ENCODE measurements at places on chromosomes 1 and 21.

GRCh38 chr21:16606271-16606670 lies 876.5 kb downstream of the USP25 start:
- no peaks in the 10 kb centered on the region for H3K36me3 ChIP-seq
- no peak overlapping the region for H3K4me3 ChIP-seq
- no peak overlapping the region for H3K27ac ChIP-seq
- no peaks in the 10 kb centered on the region for H3K27me3 ChIP-seq
- DNase-seq, result no peak

- peaks cover 10% of the 10 kb centered on the region for H3K4me1 ChIP-seq
- no peak overlapping the region for H3K4me3 ChIP-seq
- no peak for DNase-seq
- H3K36me3 ChIP-seq, result no peaks in the 10 kb centered on the region
- H3K27ac ChIP-seq, result no peak overlapping the region
- no peaks in the 10 kb centered on the region for H3K27me3 ChIP-seq
These were observed 2.5 kb downstream of the UBASH3A start for GRCh38 chr21:42406201-42406621.

- H3K4me1 ChIP-seq, result no peaks in the 10 kb centered on the region
- H3K27ac ChIP-seq, result no peak overlapping the region
- no peaks in the 10 kb centered on the region for H3K36me3 ChIP-seq
- no peak for DNase-seq
- H3K27me3 ChIP-seq, result no peaks in the 10 kb centered on the region
These were observed 191.2 kb upstream of the SGIP1 start for GRCh38 chr1:66342707-66343106.

DNA sequence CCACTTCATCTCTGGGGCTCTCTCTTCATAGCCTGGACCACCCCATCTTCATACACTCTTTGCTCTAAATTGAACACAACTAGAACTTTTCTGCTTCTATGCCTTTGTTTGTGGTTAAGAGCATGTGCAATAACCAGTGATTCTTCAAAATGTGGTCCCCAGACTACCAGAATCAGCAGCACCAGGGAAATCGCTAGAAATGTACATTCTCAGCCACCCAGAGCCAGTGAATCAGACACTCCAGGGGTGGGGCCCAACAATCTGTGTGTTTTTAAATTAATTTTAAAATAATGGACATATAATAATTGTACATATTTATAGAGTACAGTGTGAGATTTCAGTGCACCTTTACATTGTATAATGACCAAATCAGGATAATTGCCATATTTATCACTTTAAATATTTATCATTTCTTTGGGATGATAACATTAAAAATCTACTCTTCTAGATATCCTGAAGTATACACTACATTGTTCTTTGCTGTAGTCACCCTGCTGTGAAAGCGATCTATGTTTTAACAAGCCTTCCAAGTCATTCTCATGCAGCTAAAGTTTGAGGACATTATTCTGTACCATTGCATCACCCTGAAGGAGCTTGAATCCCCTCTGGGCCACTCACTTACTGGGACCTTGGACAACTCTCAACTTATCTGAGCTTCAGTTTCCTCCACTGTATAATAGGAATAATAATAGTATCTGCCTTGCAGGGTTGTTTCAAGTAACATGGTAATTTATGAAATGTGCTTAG lies 10.8 kb downstream of the GRHL3 start:
- H3K36me3 ChIP-seq, result no peaks in the 10 kb centered on the region
- H3K27me3 ChIP-seq, result peaks cover 23% of the 10 kb centered on the region
- no peak overlapping the region for H3K4me3 ChIP-seq
- DNase-seq, result no peak

GRCh38 chr1:96002969-96003964 lies 718.3 kb upstream of the PTBP2 start:
- H3K4me1 ChIP-seq, result no peaks in the 10 kb centered on the region
- H3K27me3 ChIP-seq, result no peaks in the 10 kb centered on the region
- H3K36me3 ChIP-seq, result no peaks in the 10 kb centered on the region

DNA sequence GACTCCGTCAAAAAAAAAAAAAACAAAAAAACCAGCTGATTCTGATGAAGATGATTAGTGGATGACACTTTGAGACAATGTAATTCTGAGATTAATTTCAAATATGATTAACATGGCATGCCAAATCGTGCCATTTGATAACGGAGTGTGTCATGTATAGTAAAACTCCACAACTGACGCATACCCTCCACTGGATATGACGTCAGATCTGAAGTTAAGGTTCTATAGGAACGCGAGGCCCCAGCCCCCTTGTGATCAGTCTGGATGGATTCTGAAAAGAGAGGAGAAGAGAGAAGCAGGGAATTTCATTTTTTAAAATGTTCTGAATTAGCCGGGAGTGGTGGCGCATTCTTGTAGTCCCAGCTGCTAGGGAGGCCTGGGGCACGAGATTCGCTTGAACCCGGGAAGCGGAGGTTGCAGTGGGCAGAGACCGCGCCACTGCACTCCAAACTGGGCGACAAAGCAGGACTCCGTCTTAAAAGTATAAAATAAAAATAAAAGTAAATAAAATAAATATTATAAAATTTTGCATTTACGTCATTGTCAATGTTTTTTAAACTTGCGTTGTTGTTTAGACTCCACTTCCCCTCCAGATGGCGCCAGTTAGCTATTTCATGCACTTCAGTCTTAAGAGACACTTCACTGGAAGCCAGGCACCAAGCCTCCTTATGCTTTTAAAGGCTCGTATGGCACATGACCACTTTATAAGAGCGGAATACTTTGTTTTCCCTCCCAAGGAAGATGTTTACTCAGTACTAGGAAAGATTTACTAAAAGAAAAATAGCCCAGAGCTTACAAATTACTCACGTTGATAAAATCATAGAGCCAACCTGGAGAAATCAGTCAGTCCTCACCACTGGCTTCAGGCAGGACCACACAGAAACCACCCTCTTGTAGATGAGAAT lies 65.5 kb downstream of the UBE2U start:
- no peak overlapping the region for H3K4me3 ChIP-seq
- H3K27me3 ChIP-seq, result no peaks in the 10 kb centered on the region
- peaks cover 3% of the 10 kb centered on the region for H3K4me1 ChIP-seq

DNA sequence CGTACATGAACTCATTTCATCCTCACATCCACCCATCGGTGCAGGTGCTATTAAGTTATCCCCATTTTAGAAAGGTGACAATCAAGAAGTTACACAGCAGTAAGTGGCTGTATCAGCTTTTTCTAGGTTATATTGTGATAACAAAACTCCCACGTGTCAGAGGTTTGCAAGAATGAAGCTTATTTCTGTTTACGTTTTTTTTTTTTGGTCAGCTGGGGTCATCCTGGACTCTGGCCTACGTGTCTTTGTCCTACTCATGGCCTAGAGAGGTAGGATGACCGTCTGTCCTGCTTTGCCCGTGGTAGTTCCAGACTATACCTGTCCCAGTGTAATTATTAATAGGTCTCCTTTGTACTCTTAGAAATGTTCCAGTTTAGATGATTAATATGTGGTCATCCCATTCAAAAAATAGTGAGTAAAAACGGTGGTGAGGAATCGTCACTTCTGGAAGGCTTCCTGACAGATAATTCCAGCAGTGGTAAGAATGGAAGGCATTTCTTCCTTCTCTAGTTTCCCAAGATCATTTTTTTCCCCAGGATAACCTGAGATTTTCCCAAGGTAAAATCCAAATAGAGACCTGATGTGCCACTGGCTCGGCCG lies 64.2 kb upstream of the KIF26B start:
- H3K27ac ChIP-seq, result no peak overlapping the region
- no peaks in the 10 kb centered on the region for H3K36me3 ChIP-seq
- H3K4me1 ChIP-seq, result peaks cover 5% of the 10 kb centered on the region
- no peak for DNase-seq
- H3K4me3 ChIP-seq, result no peak overlapping the region

DNA sequence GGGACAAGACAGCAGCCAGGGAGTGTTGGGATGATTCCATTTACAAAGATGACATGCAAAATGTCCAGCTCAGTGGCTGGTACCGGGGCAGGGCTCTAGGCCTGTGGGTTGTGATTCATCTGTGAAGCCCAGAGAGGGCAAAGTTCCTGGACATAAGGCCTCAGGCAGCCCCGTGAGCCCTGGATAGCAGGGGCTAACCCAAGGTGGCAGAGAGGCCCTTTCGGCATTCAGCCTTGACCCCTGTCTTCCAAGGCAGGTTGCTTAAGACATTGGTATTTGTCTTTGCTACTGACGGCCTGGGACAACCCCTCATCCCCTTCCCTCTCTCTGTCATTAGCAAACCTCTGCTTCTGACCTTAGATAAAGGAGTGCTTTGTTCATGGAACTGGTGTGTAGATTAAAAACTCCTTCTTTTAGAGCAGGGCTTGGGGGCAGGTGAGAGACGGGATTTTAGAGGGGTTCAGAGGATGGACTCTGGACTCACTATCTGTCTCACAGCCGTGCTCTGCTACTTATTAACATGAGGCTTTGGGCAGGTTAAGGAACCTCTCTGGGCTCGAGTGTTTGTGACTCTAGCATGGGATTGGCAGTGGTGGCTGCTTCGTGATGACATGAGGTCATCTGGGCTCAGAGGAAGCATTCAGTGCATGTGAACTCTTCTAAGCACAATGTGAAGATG lies 36.3 kb downstream of the TMEM51 start:
- peaks cover 20% of the 10 kb centered on the region for H3K4me1 ChIP-seq
- no peaks in the 10 kb centered on the region for H3K36me3 ChIP-seq

DNA sequence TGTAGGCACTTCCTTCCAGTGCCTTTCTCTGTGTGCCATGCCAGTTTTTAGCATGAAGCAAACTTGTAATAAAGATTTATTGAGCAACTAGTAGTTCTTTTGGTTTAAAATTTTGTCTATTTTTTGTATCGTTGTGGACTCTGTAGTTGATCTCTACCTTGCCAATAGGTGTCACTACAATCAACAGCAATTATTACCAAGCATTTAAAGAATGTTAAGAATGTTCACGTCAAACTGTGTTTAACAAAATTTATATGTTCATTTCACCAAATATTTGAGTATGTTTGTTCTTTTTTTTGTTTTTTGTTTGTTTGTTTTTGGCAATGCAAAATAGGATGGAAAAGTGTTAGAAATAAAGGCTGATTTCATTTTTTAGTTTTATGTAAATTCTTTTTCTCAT lies 208.1 kb downstream of the PATJ start:
- H3K36me3 ChIP-seq, result no peaks in the 10 kb centered on the region
- no peak overlapping the region for H3K4me3 ChIP-seq
- H3K27ac ChIP-seq, result no peak overlapping the region
- no peaks in the 10 kb centered on the region for H3K27me3 ChIP-seq
- peak; percentile 13 for DNase-seq

DNA sequence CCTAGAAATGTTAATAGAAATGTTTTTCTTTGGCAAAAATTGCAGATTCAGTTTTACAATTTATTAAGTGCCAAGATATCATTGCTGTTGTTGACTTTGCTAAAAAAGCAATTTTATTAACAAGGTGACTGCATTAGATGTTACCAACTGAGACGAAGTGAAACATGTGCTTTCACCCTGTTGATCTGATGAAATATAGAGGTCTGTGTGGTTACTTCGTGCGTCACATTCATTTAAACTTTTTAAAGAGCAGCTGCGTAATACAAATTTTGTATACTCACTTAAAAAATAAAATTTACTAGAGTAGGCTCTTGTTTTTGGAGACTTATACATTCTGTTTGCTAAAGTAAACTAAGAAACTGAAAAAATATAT lies 465.7 kb downstream of the USP25 start:
- H3K4me3 ChIP-seq, result no peak overlapping the region
- no peaks in the 10 kb centered on the region for H3K36me3 ChIP-seq
- H3K4me1 ChIP-seq, result peaks cover 33% of the 10 kb centered on the region

DNA sequence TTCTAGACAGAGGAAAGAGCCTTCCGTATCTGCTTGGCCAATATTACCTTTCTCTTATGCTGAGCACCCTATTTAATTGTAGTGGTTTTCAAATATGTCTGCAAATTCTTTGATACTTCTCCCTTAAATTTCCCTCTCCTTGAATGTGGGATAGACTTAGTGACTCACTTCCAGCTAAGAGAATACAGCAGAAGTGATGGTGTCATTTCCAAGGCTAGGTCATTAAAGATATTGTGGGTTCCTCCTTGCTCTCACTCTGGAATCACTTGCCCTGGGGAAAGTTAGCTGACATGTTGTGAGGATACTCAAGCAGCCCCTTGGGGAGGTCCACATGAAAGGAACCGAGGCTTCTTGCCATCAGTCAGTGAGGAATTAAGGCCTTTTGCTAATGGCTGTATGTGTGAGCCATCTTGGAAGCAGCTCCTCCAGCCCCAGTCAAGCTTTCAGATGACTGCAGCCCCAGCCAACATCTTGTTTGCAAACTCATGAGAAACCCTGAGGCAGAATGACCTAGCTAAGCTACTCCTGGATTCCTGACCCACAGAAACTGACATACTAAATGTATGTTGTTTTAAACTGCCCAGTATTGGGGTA lies 8.1 kb upstream of the CITED4 start:
- H3K27ac ChIP-seq, result no peak overlapping the region
- no peaks in the 10 kb centered on the region for H3K36me3 ChIP-seq
- H3K4me1 ChIP-seq, result peaks cover 6% of the 10 kb centered on the region

DNA sequence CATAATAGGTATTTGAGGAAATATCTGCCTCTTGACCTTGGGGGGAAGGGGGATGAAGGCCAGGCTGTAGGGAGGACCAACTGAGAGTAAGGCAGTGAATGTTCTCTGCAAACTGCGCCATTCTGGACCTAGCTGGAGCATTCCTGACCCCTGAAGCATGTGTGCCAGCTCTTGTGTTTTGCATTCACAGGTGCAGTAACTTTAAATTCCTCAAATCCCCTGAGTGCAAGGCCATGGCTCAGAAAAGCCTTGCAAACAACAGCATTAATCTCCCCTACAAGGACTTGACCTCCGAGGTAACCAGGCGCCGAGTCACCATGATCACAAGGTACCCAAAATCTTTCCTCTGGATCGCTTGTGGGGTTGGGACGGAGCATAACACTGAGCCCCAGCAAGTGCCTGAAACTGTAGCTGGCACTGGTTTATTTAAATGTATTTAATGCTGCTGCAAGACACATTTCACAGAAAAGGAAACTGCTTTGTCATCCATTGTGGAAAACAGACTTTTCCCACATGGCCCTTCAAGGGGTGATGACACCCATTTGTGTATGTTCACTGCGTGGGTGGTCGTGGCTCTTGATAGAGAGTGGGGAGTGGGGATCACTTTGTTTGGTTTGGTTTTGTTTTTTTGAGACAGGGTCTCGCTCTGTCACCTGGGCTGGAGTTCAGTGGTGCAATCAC lies 1.7 kb downstream of the MYOCOS start:
- DNase-seq, result no peak
- no peaks in the 10 kb centered on the region for H3K27me3 ChIP-seq
- H3K27ac ChIP-seq, result no peak overlapping the region
- no peaks in the 10 kb centered on the region for H3K4me1 ChIP-seq
